ENCODE measurements at places on chromosomes 1 and 21. TPM values are rescaled to one million over a fixed set of nuclear protein-coding genes. Genes with fewer than 3 reads are reported as not detected.

- no peak overlapping the region for H3K4me3 ChIP-seq
- DNase-seq, result no peak
- no peaks in the 10 kb centered on the region for H3K36me3 ChIP-seq
- no peaks in the 10 kb centered on the region for H3K4me1 ChIP-seq
Measured at GRCh38 chr21:45695086-45695485, 51.6 kb downstream of the PCBP3 start.

DNA sequence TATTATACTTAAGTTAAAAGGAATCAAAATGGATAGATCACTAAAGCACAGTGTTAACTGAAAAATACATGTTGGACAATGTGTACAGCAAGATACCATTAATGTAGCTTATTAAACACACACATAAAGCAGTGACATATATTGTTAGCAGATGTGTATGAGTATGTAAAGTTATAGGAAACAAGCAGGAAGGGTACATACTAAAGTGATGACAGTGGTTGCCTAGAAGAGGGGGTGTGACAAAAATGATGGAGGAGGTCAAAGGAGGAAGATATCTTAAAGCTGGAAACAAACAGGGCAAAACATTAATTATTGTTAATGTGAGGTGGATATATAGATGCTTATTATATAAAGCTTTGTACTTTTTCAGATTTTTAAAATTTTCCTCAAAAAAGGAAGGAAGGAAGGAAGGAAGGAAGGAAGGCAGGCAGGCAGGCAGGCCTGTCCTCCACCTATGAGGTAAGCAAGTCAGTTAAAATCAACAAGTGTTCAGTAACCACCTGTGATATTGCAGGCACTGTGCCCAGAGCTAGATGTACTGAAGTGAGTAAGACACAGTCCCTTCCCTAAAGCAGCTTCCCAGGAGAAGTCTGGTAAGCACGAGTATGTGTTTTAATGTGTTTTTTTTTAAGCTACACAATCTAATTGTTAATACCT, 252.9 kb upstream of the NR5A2 start:
- H3K4me3 ChIP-seq, result no peak overlapping the region
- no peaks in the 10 kb centered on the region for H3K27me3 ChIP-seq
- no peaks in the 10 kb centered on the region for H3K4me1 ChIP-seq

DNA sequence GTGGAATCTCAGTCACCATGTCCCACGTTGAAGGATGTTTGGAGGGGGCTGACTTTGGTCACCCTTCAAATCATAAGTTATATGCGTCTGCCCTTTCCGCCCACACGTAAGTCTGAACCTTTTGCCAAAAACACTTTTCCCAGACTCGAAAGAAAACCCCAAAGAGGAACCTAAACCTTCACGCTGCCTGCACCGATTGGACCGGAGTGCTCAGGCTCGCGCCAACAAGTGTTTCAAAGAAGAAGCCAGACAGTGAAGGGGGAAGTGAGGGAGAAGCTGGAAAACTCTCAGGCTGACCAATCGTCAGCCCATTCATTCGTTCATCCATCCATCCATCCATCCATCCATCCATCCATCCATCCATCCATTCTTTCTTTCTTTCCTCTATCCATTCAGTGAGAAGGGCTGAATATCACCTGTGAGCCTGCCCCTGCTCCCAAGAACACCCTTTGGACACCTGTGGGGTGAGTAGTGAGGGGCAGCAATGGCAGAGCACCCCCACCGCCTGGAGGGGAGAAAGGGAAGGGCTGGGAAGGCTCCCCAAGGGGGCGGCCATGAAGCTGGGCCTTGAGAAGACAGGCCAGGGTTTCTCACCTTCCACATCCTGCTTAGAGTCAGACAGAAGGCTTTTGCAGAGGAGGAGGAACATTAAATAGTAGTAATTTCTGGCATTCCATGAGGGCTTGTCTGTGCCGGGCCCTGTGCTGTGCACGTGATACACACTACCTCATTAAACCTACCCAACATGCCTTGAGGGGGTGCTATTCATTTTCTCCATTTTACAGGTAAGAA, 27.1 kb upstream of the RUNX3 start:
- no peak overlapping the region for H3K4me3 ChIP-seq
- no peak overlapping the region for H3K27ac ChIP-seq
- peaks cover 66% of the 10 kb centered on the region for H3K4me1 ChIP-seq
- peaks cover 4% of the 10 kb centered on the region for H3K36me3 ChIP-seq

- no peak for DNase-seq
- H3K27ac ChIP-seq, result no peak overlapping the region
- H3K4me1 ChIP-seq, result no peaks in the 10 kb centered on the region
- H3K4me3 ChIP-seq, result no peak overlapping the region
Measured at GRCh38 chr21:34858559-34858958, 189.8 kb downstream of the CLIC6 start.

GRCh38 chr1:147522775-147523174, 18.5 kb upstream of the BCL9 start:
- no peak for DNase-seq
- no peak overlapping the region for H3K4me3 ChIP-seq
- H3K4me1 ChIP-seq, result no peaks in the 10 kb centered on the region
- H3K36me3 ChIP-seq, result no peaks in the 10 kb centered on the region

DNA sequence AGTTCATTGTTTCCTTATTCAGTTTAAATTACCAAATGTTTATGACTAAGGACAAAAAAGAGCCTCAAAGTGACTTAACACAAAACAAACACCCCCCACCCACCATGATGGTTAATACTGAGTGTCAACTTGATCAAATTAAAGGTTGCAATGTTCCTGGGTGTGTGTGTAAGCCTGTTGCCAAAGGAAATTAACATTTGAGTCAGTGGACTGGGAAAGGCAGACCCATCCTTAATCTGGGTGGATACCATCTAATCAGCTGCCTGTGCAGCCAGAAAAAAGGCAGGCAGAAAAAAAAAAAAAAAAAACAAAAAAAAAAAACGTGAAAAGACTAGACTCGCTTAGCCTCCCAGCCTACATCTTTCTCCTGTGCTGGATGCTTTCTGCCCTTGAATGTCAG, 543.4 kb downstream of the NEGR1 start:
- H3K4me3 ChIP-seq, result no peak overlapping the region
- no peaks in the 10 kb centered on the region for H3K27me3 ChIP-seq
- H3K36me3 ChIP-seq, result no peaks in the 10 kb centered on the region
- DNase-seq, result no peak
- no peaks in the 10 kb centered on the region for H3K4me1 ChIP-seq
- no peak overlapping the region for H3K27ac ChIP-seq

- peaks cover 14% of the 10 kb centered on the region for H3K4me1 ChIP-seq
- H3K27me3 ChIP-seq, result no peaks in the 10 kb centered on the region
- no peak for DNase-seq
Measured at GRCh38 chr1:59150577-59151386, 146.1 kb upstream of the FGGY start.

DNA sequence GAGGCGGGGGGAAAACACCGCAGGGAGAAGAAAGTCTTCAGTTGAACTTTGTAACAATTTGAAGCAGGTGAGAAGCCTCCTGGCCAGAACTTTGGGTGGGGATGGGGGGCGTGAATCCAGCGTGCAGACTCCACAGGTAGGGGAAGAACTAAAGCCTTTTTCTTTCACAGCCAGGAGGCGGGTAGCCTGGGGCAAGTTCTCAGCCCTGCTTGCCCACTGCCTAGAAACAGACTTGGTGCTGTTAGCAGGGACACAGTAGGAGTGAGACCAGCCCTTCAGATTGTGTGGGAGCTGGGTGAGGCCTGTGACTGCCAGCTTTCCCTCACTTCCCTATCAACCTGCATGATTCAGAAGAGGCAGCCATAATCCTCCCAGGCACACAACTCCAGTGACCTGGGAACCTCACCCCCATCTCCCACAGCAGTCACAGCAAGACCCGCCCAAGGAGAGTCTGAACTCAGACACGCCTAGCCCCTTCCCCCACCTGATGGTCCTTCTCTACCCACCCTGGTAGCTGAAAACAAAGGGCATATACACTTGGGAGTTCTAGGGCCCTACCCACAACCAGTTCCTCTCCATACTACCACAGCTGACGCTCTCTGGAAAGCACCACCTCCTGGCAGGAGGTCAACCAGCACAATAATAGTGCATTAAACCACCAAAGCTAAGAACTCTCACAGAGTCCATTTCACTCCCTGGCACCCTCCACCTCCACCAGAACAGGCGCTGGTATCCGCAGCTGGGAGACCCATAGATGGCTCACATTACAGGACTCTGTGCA, 83.5 kb upstream of the CDC42BPA start:
- H3K4me3 ChIP-seq, result no peak overlapping the region
- peaks cover under 1% of the 10 kb centered on the region for H3K4me1 ChIP-seq
- H3K36me3 ChIP-seq, result no peaks in the 10 kb centered on the region

GRCh38 chr1:82401116-82401515, 600.4 kb downstream of the ADGRL2 start:
- no peaks in the 10 kb centered on the region for H3K27me3 ChIP-seq
- H3K4me1 ChIP-seq, result no peaks in the 10 kb centered on the region
- DNase-seq, result no peak

DNA sequence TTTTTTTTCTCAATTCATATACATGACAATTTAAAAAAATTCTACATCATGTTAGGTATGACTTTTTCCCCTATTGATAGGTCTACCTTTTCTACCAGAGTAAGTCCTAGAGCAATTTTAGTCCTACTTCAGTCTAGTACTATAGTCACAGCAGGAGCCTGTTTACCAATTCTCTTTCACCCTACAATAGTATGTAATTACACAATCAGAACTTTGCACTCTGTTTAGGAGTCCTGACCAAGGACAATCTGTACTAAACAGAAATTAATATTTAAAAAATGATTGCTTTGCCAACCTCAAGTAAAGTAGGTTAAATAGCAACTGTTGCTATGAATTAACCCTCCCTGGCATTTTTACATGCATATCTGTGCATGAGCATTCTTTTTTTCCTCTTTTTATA, 810 bp upstream of the CYP4A11 start:
- no peak for DNase-seq
- H3K27me3 ChIP-seq, result no peaks in the 10 kb centered on the region
- no peaks in the 10 kb centered on the region for H3K36me3 ChIP-seq
- no peak overlapping the region for H3K4me3 ChIP-seq

DNA sequence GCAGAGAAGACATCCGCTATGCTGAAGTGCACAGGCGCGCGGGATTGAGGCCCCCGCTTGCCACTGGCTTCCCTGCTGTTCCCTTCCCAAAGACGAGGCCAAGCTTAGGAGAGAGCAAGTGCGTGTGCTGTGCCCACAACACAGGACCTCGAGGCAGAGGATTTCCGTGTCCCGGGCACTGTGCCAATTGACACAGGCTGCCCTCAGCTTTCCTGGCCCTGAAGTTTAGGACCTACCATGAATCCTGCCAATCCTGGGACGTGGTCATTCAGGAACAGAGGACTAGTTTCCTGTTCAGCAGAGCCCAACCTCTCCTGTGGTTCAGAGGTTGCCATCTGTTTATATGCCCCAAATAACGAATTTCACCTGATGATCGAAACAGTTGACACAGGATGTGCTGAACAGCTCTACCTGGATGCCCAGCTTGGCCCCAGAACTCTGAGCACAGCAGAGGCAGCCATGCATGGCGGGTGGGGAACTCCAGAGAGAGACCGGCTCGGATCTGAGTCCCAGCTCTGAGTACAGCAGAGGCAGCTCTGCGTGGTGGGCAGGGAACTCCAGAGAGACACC, 22.0 kb downstream of the SLC37A1 start:
- no peak for DNase-seq
- no peaks in the 10 kb centered on the region for H3K27me3 ChIP-seq
- H3K4me1 ChIP-seq, result peaks cover 10% of the 10 kb centered on the region
- peaks cover 7% of the 10 kb centered on the region for H3K36me3 ChIP-seq
- no peak overlapping the region for H3K27ac ChIP-seq

GRCh38 chr1:175036476-175036875, 13.3 kb upstream of the MRPS14 start:
- no peak overlapping the region for H3K4me3 ChIP-seq
- no peaks in the 10 kb centered on the region for H3K4me1 ChIP-seq
- DNase-seq, result no peak
- H3K27me3 ChIP-seq, result no peaks in the 10 kb centered on the region
- no peak overlapping the region for H3K27ac ChIP-seq
- no peaks in the 10 kb centered on the region for H3K36me3 ChIP-seq

DNA sequence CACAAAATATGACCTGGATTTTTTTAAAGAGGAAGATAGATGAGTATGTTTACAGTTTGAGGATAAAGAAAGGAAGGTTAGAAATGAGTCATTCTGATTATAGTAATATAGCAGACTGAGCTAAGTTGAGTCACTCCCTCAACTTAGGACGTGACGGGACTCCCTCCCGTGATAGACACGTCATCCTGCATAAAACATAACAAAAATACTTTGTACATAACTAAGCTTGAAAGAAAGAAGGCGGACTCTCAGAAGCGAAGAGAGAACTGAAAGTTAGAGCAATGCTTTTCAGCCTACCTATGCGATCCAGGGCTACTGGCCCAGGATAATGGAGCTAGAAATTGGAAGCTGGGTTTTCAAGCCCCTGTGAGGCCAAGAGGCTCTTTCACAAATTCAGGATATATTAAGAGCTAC, 53.0 kb upstream of the DESI2 start:
- H3K36me3 ChIP-seq, result no peaks in the 10 kb centered on the region
- peak; percentile 10 for DNase-seq
- H3K4me1 ChIP-seq, result no peaks in the 10 kb centered on the region
- H3K27me3 ChIP-seq, result no peaks in the 10 kb centered on the region
- H3K27ac ChIP-seq, result no peak overlapping the region

DNA sequence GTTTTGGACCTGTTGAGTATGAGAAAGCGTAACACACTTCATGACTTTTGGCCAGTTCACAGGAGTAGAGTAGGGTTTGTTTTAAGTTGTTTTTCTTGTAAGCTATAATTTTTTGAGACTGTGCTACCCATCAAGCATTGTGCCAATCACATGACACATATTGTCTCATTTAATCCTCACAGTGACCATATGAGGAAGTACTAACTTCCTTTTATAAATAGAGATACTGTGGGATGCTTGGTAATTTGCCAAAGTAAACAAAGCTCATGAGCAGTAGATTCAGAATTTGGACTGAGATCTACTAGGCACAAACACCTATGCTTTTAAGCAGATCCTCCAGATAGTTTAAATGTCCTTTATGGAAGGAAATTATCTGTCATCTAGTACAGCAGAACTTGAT, 178.3 kb downstream of the CACNA1E start:
- H3K4me3 ChIP-seq, result no peak overlapping the region
- DNase-seq, result no peak
- H3K27me3 ChIP-seq, result no peaks in the 10 kb centered on the region
- no peaks in the 10 kb centered on the region for H3K4me1 ChIP-seq

DNA sequence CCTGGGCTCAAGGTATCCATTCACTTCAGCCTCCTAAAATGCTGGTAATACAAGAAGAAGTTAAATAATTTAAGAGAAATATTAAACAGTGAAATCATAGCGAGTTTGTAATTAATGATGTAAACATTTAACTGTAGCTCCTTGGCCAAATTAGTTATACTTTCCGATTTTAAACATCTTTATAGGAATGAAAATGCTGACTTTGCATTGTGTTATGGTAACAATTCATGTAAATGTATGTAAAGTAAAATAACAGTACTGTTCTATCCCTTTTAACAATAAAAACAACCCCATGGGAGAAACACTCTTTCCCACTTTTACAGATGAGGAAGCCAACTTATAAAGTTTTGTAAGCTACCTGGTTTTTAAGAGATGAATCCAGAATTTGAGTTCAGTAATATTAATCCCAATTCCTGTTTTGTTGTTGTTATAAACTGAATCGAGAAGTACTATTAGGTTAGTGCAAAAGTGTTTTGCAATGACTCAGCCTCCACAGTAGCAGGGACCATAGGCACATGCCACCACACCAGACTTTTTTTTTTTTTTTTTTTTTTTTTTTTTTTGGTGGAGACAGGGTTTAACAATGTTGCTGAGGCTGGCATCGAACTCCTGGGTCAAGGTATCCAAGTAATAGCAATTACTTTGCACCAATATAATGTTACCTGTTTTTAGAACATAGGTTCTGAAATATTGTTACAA, 1360.4 kb downstream of the BRINP3 start:
- H3K36me3 ChIP-seq, result no peaks in the 10 kb centered on the region
- no peak overlapping the region for H3K27ac ChIP-seq
- H3K27me3 ChIP-seq, result no peaks in the 10 kb centered on the region
- no peak for DNase-seq
- no peaks in the 10 kb centered on the region for H3K4me1 ChIP-seq

The PRELP gene
- total RNA-seq, result 0.09 TPM

The RNF223 gene
- 0.05 TPM for total RNA-seq

The RFX5 gene
- 89.4 TPM for total RNA-seq
